Stimulated activated naive B cell treated with anti-CD40 and anti-IgM and Interleukin-4, amounts not matched to agents 10 μg/mL and 1 μg/mL and 100 μg/mL, for 72 hours (primary cell): ENCODE measurements at places on chromosomes 16 and 17.

GRCh38 chr16:75206749-75207451, at the start of gene CTRB2:
CTRB2 (minus strand) TSS chr16:75207161; CDS start chr16:75207141, 20 bp downstream.
- no peak for DNase-seq

- DNase-seq: no peak
Observed at GRCh38 chr17:64165347-64165746, 35.4 kb upstream of the ERN1 start.

DNA sequence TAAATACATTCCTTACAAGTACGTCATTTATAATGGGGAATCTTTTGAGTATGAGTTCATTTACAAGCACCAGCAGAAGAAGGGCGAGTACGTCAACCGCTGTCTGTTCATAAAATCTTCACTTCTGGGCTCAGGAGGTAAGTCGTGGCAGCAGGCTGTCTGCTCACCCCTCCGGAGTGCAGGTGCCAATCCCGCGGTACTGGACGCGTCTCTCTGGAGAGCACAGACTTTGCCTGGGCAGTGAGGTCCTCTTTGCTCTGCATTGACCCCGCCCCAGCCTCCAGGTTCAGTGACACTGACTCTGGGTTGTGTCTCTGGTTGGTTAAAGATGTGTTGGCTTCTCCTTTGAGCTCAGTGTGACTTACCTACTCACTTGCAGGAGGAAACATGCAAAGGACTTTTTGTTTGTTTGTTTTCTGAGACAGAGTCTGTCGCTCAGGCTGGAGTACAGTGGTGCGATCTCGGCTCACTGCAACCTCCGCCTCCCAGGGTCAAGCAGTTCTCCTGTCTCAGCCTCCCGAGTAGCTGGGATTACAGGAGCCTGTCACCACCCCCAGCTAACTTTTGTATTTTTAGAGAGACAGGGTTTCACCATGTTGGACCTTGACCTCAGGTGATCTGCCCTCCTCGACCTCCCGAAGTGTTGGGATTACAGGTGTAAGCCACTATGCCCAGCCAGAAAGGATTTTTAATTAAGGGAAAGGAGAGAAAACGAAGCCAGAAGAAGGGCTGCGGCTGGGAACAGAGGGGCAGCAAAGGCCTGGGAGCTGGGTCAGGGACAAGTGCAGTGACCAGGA, 31.2 kb downstream of the RNF213 start:
- DNase-seq: no peak

DNA sequence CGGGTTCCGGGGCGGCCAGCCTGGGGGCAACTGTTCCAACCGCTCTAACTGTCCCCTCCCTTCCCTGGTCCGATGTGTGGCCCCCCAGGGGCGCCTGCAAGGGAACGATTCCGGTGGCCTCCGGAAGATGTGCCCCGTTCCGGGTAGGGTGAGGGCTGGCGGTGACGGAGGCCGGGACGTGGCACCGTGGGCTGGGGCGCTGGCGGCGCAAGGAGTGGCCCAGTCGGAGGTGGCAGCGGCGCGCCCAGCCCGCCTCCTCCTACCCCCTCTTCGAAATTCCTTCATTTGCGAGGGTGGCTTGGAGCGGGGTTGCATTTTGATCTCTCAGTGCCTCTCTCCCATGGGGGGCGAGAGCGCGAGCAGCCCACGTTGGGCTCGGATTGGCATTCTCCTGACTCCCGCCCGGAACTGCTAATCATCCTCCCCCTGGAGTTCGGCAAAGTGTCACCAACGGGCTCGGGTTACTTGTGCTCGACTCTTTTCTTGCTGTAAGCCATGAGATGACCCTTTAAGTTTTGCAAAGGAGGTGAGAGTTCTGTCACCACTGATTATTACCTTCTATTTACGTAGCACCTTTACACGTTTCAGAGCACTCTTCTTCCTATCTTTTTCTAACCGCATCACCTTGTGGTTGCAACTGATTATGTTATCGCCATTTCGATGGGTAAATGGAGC, 622 bp downstream of the NDEL1 start:
- peak; percentile 63 for DNase-seq

DNA sequence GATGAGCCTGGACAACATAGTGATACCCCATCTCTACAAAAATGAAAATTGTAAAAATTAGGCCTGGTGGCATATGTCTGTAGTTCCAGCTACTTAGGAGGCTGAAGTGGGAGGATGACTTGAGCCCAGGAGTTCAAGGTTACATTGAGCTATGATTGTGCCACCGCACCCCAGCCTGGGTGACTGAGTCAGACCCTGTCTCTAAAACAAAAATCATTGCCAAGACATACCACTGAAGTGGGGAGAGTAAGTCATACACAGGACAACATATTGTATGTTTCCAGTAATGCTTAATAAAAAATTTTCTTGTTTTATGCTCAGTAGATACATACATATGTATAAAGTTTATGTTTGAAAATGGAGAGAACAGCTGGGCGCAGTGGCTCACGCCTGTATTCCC, 39.2 kb downstream of the NDE1 start:
- DNase-seq: no peak

GRCh38 chr17:43079641-43080302, 45.4 kb downstream of the BRCA1 start:
- no peak for DNase-seq

DNA sequence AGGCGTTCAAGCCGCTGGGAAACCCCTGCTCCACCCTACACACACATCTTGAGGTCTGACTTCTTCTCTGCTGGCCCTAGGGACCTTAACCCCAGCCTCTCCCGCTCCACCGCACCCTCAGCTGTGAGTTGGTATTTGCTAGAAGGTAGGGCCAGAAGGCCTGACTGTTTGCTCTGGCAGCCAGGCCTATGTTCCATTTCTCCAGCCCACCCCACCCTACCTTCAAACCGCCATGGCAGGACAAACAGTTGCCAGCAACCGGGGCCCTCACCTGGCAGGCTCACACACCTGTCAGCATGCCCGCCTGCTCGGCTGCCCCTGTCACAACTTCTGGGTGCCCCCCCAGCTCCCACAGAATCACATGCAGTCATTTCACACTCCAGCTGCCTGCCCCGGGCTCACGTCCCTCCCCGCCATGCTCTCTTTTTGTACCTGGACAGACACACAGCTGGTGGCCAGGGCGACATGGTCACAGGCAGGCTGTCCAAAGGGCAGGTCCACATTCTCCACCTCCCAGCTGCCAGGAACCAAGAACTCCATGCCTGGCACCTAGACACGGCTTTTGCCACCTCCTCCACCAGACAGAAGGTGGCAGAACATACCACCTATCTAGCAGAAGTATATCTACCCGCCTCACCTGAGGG, 2.6 kb upstream of the ATP2A3 start:
- peak; percentile 73 for DNase-seq

DNA sequence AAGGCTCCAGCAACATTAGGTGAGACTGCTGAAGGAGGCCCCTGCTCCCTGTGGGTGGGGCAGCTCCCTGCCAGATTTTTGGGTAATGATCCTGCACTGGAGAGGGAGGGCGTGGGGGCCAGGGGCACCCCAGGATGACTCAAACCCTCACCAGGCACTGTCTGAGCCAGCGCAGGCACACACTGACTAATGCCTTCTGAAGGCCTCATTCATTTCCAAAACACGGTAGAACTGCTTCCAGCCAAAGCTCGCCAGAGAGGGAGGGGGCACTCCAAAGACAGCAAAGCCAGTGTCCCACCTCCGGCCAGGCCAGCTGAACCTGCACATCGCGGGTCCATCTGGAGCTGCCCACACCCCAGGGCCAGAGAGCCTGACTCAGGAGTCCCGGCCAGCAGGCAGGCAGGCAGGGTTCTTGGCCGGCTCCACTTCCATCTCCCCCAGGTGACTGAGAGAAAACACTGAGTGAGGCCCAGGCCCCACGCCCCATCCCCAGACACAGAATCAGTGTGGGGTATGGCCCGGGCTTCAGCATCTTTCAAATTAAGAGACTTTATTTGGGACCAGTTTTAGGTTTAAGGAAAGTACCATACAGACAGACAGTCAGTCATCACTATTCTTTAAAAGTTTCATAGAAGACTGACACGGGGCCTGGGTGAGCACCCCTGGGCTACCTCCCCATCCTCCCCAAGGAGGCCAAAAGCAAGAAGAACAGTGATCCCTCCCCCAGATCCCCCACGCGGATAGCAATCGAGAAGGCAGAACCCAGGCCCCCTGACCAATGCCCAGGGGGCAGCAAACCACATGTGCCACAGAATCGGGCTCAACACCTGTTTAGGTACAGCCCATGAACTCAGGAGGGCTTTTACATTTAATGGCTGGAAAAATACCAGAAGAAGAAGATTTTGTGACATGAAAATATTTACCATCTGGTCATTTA, 2.3 kb downstream of the PIEZO1 start:
- DNase-seq: no peak

DNA sequence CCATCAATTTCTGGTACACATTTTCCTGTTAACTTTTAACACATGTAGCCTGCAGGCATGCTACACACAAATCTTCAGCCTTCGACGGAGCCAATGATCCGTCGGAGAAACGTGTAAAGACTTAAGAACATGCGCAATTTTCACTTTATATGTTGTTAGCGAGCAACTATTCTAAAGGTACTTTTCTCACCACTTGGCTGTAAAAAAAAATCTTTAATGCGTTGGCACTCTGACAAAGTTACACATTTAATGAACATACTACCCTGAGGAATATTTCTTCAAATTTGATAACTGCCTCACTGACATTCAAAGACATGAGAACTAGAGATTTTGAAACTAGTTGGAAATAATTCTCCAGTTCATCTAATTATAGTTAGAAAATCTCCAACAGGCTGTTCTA, 507.5 kb upstream of the SALL1 start:
- DNase-seq: no peak

GRCh38 chr17:39926135-39926587, 1.2 kb downstream of the ORMDL3 start:
- no peak for DNase-seq

DNA sequence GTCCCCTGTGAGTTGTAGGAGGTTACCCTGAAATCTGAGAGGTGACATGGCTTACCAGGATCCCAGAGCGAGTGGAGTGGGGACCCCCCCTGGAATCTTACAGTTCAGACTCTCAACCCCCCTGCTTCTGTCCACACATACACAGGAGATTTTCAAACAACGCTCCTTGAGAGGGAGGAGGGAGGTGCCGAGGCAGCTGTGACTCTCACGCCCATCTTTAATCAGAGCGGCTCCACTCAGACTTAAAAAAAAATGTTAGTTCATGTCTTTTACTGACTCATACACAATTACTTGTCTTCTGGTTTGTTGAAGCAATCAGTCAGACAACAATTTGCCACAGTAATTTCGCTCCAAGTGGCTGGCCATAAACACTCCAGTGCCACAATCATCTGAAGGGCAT, 15.4 kb upstream of the TMEM220 start:
- DNase-seq: no peak

- DNase-seq: no peak
Observed at GRCh38 chr17:68987966-68988365, 32.8 kb upstream of the ABCA8 start.

DNA sequence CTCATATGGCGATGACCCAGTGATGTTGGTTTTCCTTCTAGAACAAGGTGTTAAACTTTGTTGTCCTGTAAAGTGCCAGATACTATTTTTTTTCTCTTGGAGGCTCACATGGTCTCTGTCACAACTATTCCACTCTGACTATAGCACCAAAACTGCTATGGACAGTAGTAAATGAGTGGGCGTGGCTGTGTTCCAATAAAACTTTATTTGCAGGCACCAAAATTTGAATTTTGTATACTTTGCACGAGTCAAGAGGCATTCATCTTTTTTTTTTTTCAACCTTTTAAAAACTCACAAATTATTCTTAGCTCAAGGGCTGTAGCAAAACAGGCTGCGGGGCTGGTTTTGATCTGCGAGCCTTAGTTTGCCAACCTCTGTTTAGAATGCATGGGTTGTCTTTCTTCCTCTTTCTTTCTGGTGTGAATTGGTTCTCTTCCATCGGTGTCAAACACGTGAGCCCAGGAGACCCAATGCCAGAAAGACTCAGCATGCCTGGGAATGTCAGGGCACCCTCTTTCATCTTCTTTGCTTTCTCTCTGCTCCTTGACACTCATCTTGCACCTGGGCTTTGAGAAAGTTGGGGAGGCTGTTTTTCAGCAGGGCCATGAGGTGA, 2.1 kb downstream of the SYT17 start:
- no peak for DNase-seq

DNA sequence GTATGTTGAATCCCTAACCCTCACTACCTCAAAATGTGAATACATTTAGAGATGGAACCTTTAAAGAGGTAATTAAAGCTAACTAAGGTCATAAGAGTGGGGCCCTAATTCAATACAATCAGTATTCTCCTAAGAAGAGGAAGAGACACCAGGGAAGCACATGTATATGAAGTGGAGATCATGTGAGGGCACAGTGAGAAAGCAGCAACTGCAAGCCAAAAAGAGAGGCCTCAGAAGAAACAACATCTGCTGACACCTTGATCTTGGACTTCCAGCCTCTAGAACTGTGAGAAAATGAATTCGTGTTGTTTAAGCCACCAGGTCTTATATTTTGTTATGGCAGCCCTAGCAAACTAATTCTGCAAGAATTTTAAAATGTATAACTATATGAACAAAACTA, 13.2 kb upstream of the SLFN5 start:
- no peak for DNase-seq

GRCh38 chr16:30473231-30474073, 910 bp downstream of the ITGAL start:
- peak; percentile 80 for DNase-seq

- no peak for DNase-seq
Observed at GRCh38 chr17:50325906-50326305, 20.0 kb upstream of the XYLT2 start.

DNA sequence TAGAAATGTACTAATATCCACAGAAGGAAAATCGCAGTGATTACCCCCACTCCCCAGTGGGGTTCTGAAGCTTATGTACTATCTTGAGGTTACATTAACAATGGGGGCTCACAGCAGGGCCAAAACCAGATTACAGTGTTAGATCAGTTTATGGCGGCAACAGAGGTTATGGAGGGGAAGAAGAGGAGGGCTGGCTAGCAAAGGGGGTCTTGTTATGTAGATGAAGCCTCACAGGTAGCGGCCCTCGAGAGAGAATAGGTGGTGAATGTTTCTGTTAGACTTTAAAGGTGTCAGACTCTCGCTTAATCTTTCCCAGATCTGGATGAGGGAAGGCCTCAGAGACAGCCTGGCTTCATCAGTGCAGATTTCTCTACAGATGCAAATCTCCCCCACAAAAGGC, 22.2 kb downstream of the RNF112 start:
- DNase-seq: no peak

- DNase-seq: no peak
Observed at GRCh38 chr16:86653285-86654006, 75.1 kb downstream of the FOXL1 start.

GRCh38 chr17:79696610-79696982, 34.1 kb upstream of the ENPP7 start:
- DNase-seq: no peak
